ENCODE measurements at places on chromosomes 12 and 14.

- no peak for DNase-seq
Measured at GRCh38 chr14:64193821-64194220, 100.3 kb downstream of the ESR2 start.

- no peak for DNase-seq
Measured at GRCh38 chr14:100629696-100630095, 42.5 kb upstream of the BEGAIN start.

DNA sequence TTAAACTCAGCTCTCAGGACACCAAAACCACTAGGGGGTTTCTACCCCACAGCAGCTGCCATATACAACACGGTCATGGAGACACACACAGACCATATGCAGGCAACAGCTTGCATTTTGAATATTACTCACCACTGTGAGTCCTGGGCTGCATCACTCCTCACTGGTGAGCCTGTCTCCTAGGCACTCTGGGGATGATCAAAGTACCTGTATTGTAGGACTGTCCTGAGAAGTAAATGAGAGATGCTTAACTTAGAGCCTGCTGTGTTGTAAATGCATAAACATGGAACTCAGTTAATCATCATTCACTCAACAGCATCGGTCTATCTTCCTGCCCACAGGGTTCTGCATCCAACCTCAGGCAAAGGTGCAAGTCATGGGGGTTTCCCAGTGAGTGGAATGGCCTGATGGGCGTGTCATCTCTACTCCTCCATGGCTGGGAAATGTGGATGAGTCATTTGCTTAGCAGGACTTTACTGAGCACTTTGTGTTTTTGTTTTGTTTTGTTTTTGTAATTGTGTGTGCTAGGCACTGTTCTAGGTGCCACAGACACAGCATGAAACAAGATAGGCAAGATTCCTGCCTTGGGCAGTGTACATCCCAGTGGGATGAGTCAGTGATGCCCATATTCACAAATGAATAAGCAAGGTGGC lies 1141.2 kb upstream of the TMEM132C start:
- DNase-seq: peak; percentile 47

DNA sequence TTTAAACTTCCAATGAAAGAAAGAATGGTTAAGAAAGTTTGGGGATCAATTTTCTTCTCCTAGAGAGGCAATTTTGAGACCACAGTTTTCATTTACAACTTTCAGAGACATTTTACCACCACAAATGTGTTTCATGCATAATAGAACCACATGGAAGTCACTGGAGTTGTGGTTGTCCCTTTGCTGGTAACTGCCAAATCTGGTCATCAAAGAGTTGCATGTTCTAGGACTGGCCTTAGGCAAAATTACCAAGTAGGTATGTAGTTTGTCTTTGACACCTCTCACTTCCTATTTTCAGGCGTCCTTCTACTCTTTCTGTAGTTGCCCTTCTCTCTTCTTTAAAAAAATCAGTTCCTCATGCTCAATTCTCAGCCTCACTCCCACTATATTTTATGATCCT lies 54.3 kb upstream of the TMX1 start:
- no peak for DNase-seq

GRCh38 chr12:98058213-98058612 lies 457.2 kb upstream of the TMPO start:
- no peak for DNase-seq

DNA sequence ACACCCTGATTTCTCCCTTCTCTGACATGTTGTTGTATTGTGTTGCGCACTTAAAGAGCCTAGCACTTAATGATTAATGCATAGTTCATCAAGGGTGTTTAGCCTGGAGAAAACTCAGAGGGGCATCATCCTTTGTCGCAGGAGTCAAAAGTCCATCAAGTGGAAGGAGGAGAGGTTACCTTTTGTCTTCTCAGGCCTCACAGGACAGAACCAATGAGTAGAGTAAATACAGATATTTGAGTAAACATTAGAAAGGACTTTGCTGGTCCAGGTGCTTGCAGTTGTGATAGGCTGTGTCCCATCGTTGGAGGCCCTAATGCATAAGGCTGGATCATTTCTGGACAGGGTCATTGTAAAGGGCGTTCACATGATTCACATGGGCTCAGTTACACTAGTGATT lies 430.9 kb downstream of the PCNX1 start:
- DNase-seq: no peak

- no peak for DNase-seq
Measured at GRCh38 chr14:100830681-100831080, 4.8 kb downstream of the MEG3 start.
